ENCODE measurements at places on chromosomes 4 and X. TPM values are rescaled to one million over a fixed set of nuclear protein-coding genes. Genes with fewer than 3 reads are reported as not detected.

The ENOX2 gene
- total RNA-seq: 15.1 TPM

The TBC1D25 gene
- 10.4 TPM for total RNA-seq

The LIMCH1 gene
- total RNA-seq: 15.5 TPM

The CPEB2 gene
- total RNA-seq: 18.3 TPM

The TMPRSS11D gene
- 196 TPM for total RNA-seq

The GAGE12E gene
- total RNA-seq: not detected

GRCh38 chr4:98939892-98940298 is 11.0 kb upstream of the EIF4E start:
- peak; percentile 38 for ATAC-seq

DNA sequence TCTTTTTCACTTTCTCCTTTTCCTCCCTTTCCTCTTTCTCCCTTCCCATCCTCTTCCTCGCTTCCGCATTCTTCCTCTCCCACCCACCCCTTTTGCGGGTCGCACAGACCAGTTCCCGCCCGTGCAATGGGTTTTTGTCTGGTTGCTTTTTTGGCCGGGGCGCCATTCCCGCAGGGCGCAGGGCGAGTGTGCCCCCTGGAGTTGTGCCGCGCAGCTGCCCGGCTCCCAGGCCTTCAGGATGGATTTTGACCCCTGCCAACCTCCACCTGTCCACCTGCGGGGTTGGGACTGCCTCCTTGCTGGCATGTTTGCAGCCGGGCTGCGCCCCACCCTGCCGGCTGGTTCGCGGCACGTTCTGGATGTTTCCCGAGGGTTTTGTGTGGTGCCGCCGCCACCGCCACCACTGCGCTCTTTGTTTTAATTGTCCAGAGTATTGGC is 578 bp upstream of the SEL1L3 start:
- ATAC-seq: no peak

- no peak for ATAC-seq
Observed at GRCh38 chr4:152385551-152385950, 150.3 kb downstream of the FBXW7 start.

- no peak for ATAC-seq
Observed at GRCh38 chr4:114191496-114191895, 212.0 kb upstream of the ARSJ start.

DNA sequence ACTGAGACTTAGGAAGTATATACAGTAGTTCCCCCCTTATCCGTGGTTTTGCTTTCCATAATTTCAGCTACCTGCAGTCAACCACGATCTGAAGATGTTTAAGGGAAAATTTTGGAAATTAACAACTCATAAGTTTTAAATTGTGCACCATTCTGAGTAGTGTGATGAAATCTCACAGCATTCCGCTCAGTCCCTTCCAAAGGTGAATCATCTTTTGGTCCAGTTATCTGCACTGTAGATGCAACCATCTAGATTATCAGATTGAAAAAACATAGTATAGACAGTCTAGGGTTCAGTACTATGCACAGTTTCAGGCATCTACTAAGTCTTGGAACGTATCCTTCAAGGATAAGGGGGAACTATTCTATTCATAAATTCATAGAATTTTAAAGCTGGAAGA is 109.0 kb downstream of the ANXA3 start:
- no peak for ATAC-seq

- ATAC-seq: no peak
Observed at GRCh38 chr4:38489924-38490639, 173.9 kb upstream of the KLF3 start.

DNA sequence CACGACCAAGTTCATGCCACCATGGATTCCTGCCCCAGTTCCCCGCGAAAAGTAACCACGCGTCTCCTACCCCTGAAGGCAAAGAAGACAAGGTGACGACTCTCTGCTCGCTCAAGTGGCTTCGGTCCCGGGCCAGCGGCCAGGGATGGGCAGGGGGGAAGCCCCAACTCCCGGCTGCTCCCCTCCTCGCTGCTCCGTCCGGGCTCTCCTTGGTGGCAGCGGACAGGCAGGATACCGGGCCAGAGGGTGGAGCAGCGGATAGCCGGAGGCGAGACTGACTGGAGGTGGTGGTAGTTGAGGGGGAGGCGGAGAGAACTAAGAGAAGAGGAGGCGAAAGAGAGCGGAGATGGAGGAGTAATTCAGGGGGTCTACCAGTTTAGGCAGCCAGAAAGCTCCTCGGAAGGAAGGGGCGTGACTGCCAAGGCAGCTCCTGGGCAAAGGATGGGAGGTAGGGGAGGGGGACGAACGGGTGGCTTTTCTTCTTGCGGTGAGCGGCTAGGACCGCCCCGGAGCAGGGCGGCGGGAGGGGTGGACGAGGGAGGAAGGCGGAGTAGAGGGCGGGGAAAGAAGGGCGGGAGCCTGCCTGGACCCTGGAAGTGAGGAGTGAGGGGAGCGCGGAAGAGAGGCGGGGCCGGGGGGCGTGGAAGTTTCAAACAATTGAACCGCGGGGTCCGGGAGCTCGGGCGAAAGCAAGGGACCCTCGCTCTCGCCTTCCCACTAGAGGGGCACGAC is at the start of gene AMOT:
Gene AMOT (minus strand): TSS at position 450 of the 732 bp plus-strand sequence. CDS start 17,705 bp downstream, outside the sequence.
- ATAC-seq: peak; percentile 74

DNA sequence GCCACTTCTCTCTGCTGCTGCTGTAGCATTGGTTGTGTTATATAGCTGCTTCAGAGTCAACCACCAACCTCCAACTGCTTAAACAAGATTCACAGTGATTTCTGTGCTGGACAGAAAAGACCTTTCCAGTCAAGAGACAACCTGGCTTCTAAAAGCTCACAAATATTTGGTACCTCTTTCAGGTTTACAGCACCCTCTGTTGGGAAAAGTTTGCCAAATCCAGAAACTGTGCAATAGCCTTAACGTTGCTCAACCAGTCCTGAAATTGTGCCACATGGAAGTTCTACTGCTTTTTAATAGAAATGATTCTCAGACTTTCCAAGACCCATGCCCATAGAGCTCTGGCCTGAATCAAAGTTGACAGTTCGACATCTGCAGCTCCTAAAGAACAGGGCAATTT is 842.1 kb upstream of the HTR2C start:
- ATAC-seq: no peak

DNA sequence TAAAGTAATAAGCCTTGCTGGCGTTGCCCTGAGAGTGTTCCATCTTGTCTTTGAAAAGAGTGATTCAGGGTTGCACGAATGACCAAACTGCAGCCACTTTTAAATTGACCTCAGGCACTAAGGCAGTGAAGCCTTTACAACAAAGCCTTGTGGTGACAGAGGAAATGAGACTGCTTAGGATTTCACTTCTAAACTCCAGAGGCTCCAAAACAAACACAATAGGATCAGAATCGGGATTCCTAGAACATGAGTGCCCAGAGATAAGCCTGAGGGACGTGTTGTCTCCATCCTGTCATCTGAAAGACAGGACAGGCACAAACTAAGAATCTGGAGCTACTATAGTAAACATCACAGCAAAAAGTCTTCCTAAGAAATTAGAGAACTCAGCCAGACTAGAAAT is 405.2 kb downstream of the PPARGC1A start:
- ATAC-seq: no peak

DNA sequence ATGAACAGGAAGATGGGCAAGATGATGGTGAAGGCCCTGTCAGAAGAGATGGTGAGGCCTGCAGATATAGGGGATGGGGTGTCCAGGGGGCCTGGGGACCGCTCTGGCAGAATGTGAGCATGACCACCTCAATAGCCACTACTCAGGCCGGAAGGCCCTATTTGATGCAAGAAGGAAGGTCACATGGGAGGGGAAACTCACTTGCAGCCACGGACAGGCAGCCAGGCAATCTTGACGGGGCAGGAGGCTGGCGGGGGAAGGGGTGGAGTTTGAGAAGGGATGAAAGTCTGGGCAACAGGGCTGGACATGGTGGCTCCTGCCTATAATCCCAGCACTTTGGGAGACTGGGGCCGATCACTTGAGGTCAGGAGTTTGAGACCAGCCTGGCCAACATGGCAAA is 8.8 kb downstream of the SASH3 start:
- ATAC-seq: no peak

GRCh38 chrX:136065044-136065671 is 79.9 kb downstream of the SLC9A6 start:
- ATAC-seq: no peak

- ATAC-seq: peak; percentile 84
Observed at GRCh38 chr4:114015444-114015899, 36.0 kb upstream of the ARSJ start.

GRCh38 chr4:19164334-19164733 is 1087.4 kb upstream of the SLIT2 start:
- ATAC-seq: no peak

DNA sequence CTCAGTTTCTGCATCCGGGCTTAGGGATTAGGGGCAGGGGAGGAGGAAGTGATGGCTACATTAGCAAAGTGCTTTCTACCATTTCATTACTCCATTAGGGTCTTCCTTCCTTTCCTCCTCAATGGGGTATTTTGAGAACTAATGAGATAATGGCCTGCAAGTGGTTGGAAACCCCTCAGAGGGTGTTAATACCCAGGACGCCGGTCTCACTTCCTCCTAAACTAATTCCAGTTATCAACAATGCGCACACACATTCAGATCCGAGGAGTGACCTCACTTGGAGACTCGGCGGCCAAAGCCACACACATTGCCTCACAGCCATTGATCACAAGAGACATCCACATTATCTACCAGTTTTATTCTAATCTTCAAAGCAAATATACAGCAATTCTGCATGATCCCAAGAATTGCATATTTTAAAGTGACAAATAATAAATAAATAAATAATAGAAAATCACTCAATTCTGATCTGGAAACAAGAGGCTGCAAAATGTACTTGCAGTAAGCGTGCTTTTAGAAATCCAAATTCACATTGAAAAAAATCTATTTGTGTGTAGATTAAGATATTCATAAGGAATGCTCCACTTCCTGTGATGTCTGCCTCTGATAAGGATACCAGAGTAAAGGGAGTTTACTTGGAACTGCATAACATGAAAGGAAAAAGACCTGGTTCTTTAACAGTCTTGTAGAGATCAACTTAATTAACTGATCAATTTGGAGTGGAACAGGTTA is 329.1 kb downstream of the FBXW7 start:
- ATAC-seq: no peak

- no peak for ATAC-seq
Observed at GRCh38 chrX:132740316-132741123, 217.9 kb downstream of the HS6ST2 start.

GRCh38 chrX:21863241-21863640 is 7.5 kb downstream of the YY2 start:
- ATAC-seq: no peak

DNA sequence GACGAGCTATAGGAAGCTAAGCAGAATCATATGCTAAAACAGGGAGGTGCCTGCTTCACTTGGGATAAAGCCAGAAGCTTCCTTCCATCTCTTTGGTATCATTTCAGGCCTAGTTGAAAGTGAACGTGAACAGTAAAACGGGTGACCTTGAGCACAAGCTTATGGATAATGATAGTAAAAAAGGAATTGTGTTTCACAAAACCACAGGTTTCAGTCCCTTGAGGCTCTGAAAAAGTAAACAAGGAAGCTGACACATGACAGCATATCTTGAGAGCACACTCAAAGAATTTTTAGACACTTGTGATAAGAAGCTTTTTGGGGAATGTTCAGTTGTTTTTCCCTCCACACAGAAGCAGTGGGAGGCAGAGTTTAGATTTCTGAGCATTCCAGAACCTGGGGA is 286.1 kb downstream of the DCHS2 start:
- ATAC-seq: no peak

GRCh38 chr4:125111323-125111722 is 203.4 kb upstream of the FAT4 start:
- no peak for ATAC-seq

DNA sequence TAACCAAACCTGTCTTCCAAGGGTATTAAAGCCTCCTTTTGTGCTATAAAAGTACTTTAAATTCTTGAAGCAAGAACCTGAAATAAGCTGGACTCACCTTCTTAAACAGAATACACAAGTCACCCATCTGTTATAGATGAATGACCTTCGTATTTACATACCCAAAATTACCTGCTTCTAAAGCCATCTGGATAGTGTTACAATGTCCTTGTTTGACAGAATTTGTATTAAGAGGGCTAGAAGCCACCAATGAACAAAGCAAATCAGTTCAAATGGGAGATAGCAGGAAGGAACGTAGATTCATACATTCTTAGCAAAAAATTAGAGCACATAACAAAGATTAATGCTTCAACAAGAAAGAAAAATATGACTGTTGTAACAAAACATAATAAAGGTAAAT is 33.7 kb upstream of the CCSER1 start:
- ATAC-seq: no peak

GRCh38 chr4:1003271-1004070 is 8.0 kb upstream of the FGFRL1 start:
- no peak for ATAC-seq

DNA sequence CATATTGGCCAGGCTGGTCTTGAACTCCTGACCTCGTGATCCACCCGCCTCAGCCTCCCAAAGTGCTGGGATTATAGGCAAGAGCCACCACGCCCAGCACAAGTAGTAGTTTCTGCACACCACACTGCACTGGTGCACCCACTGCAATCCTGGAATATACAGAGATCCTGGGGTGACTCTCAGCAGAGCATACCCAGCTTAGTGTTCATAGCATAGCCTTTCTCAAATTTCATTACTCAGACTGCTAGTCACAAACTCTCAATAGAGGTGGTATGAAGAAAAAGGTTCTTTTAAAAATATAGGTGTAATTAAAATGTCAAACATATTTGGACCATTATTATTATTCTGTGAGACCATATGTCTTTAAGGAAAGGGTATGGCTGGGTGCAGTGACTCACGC is 6.2 kb upstream of the ARHGAP10 start:
- peak; percentile 55 for ATAC-seq

DNA sequence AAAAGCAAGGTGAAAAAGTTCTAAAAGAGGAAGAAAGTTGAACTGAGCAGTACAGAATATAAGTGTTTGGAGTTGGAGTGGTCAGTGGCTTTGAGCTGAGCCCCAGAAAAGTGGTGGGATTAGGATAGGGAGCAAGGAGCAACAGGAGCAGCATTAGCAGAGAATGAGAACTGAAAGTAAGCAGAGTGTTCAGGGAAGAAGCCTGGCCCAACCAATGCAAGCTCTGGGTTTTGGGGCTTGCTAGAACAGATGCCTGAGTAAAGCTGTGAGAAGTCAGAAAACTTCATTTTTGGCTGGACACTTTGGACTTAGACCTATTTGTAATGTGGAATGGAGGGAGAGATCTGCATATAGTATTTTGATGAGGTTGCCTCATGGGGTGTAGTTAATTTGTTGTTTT is 17.8 kb downstream of the JADE1 start:
- no peak for ATAC-seq

DNA sequence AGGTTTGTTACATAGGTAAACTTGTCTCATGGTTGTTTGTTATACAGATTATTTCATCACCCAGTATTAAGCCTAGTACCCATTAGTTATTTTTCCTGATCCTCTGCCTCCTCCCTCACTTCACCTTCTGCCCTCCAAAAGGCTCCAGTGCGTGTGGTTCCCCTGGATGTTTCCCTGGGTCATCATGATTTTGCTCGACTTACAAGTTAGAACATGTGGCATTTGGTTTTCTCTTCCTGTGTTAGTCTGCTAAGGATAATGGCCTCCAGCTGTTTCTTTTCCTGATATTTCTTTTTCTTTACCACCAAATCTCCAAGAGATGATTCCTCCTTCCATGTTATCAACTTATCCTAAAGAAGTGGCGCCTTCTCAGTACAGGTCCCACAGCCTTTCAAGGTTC is 543.1 kb upstream of the ADGRL3 start:
- ATAC-seq: no peak

DNA sequence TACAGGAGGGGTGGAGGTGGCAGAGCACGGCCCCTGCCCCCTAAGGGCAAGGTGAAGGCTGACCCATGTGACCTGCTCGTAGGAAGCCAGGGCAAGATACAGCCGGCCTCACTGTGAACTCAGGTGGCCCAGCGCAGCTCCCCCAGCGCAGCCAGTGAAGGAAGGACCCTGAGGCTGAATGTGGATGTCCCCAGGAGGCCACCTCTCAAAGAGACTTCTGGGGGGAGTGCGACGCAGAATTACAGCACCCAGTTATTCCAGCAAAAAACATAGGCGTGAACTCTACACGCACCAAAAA is 52.6 kb downstream of the ZFYVE28 start:
- no peak for ATAC-seq
